ENCODE measurements at places on chromosomes 12 and 14. TPM values are rescaled to one million over a fixed set of nuclear protein-coding genes. Genes with fewer than 3 reads are reported as not detected.
A peak's percentile ranks its signal among the peaks of the same experiment; 100 is the strongest.

DNA sequence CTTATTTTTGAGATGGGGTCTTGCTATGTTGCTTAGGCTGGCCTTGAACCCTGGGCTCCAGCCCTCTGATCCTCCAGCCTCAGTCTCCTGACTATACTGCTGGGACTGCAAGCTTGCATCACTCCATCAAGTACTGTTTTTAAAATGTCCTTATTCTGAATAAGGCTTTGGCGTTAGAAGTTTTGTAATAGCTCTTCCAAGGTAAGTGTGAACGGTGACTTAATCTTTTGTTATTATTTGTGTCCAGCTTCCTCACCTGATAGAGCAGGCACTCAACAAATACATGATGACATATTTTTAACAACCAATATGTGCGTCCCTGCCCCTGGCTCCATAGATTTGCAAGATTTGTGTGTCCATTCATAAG is 1.4 kb downstream of the C1RL start:
- no peak for DNase-seq

GRCh38 chr12:93358821-93359220 is 18.9 kb upstream of the NUDT4 start:
- DNase-seq, result no peak

DNA sequence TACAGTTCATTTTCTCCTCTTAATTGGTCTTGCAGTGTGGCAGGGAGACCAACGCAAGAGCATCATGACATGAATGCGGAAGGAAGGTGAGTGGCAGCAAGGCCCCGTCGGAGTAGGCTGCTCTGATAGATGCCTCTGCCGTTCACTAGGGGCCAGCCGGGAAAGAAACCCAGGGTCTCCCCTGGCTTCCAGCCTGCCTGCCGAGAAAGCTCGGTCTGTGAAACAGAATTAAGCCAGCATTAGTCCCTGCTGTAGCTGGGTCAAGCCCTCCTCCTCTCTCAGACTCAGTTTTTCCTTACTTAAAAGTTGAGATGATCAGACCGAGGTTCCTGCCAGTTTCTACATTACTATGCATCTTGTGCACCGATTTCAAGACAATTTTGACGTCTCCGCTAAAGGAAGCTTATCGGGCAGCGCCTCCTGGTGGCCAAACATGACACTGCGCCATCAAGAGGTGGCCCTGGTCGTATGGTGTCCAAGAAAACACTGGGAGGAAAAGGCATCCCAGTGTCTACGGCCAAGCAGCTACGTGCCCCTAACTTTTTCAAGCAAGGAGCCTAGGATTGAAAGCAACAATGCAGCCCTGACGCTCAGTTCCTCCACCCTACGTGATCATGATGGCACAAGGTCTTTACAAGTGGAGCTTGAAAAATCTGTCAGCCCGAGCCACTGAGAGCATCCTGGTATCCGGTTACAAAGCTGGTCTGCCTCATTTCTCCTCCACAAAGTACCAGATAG is 131.6 kb downstream of the KSR2 start:
- peak; percentile 84 for DNase-seq

GRCh38 chr14:75615200-75615599 is 36.8 kb downstream of the FLVCR2 start:
- no peak for DNase-seq

The SYNE3 gene
- polyA plus RNA-seq, result 0.05 TPM

DNA sequence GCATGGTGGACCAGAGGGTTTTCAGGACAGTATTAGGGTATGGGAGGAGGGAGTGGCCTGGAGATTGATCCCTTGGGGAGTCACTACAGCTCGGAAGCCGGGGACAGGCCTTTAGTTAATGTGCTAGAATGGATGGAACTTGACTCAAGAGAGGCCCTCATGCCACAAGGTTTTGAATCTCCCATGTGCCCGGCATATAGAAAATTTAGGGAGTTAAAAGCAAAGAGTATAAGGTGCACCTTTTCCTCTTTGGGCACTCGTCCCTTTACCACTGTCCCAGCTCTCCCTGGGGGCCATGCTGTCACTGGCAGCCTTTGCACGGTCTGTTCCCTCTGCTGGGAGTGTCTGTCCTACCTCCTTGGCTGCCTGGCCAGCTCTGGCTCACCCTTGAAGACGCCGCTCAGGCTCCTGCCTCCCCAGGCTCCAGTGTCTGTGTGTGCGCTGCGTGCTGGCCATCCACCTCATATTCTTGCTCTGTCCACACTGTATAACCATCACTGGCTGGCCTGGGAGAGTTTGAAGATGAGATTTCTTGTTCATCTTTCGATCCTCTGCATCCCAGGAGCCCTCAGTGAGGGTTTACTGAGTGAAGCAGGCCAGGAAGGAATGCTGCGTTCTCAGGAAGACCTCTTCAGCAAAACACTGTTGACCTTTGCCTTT is 161.3 kb downstream of the ZFP36L1 start:
- no peak for DNase-seq

GRCh38 chr12:120497524-120498150 is 1.7 kb downstream of the DYNLL1 start:
- no peak for DNase-seq

GRCh38 chr12:31518680-31519227 is 72.2 kb downstream of the DENND5B start:
- DNase-seq, result peak; percentile 79

DNA sequence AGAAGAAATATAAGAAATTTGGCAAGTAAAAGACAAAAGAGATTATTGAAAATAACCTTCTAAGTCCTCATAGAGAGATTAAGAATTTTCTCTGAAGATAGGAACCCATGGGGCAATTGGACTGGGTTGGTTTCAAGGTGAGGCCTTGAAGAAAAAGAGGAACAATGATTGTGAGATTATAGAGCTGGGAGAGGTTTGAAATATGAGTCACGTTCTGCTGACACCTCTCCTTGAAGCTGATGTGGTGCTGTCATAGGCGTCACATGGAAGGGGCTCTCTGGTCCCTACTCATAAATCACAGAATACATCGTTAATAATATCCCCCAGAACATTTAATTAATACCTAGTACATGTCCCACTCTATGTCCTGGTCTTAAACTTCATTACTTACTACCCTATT is 227.6 kb upstream of the PDE3A start:
- DNase-seq, result no peak

DNA sequence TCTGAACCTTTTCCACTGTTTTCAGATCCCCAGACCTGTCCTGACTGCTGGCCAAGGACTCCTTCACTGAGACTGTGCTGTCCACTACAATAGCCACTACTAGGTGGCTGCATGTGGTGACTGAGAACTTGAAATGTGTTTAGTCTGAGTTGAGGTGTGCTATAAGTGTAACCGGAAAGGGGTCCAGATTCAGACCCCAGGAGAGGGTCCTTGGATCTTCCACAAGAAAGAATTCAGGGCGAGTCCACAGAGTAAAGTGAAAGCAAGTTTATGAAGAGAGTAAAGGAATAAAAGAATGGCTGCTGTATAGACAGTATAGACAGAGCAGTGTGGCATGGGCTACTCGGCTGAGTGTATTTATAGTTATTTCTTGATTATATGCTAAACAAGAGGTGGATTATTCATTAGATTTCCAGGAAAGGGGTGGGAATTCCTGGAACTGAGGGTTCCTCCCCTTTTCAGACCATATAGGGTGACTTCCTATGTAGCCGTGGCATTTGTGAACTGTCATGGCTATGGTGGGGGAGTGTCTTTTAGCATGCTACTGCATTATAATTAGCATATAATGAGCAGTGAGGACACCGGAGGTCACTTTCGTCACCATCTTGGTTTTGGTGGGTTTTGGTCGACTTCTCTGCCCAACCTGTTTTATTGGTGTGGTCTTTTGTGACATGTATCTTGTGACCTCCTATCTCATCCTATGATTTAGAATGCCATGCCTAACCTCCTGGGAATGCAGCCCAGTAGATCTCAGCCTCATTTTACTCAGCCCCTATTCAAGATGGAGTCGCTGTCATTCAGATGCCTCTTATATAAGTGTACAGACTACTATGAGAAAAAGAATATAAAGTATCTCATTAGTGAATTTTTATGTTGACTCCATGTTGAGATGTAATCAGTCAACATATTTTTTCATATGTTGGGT is 70.0 kb upstream of the SRSF5 start:
- DNase-seq, result no peak

DNA sequence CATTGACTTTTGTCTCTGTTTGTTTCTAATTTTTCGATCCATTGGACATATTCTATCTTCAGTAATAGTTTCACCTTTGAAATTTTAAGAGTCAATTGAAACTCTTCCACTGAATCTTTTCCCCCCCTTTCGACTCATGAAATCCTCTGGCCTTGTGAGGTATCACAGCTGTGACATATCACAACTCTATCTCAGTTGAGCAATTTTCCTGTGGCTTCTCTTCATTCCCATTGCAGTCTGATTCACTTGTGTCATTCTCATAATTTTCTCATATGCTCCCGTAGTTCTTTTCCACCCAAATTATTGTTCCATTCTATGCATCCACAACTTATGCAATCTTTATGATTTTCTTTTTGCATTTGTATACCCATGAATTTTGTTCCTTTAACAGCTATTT is 261.6 kb downstream of the DACT1 start:
- DNase-seq, result no peak

The FGF6 gene
- not detected for polyA plus RNA-seq

The EFS gene
- not detected for polyA plus RNA-seq

Data from A549 (cell line).